ENCODE measurements at places on chromosomes 2 and 18.

DNA sequence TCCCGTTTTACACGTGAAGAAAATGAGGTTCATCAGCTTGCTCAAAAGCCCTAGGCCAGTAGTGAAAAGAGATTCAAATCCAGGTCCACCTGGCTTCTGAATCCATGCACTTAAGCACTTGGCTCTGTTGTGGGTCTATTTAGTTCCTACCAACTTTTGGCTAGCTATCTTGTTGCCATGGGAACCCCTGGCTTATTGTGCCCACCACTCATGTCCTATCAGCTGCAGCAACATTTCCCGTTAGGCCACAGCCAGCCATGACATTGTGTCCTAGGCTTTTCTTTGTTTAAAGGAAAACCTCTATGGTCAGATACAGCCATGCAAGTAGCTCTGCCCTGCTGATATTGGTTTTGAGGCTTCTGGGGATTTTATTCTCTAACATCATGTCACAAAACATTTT lies 49.8 kb downstream of the PLEK start:
- DNase-seq = no peak

- DNase-seq = no peak
Measured at GRCh38 chr2:85247610-85248009, 80.2 kb downstream of the TGOLN2 start.

- no peak for DNase-seq
Measured at GRCh38 chr2:71235930-71236587, 9.2 kb upstream of the PAIP2B start.

- DNase-seq = no peak
Measured at GRCh38 chr2:96236882-96237281, 28.3 kb upstream of the STARD7 start.

DNA sequence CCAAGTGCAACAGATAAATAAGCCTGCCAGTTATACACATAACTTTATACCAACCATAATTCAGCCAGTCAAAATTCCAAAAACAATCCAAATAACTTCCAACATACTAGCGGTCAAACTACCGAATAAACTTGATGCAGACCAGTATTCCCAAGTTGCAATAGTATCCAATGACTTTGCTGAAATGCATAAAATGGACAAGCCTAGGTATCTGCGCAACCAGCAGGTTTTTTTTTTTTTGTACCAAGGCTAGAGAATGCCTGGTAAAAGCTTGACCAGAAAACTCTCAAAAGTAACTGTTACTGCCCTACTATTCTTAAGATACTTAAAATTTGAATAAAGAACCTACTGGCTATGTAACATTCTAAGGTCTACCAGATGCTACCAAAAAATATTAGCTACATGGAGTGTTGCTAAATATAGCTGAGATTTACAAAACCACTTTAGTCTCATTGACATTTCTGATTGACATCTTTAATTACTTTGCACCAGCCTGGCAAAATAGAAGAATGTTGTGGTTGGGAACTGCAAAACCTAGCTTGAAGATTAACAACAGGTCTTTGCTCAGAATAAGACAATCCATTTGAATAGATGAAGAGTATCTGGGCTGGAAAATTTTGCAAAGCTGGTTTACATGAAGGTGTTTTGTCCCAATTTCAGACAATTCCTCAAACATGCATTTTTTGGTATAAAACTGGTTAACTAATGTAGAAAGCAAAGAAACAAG lies 7.3 kb downstream of the SRSF7 start:
- DNase-seq = no peak

Measured in activated CD4-positive, alpha-beta T cell treated with anti-CD3 and anti-CD28 coated beads for 4 hours (primary cell).